ENCODE measurements at places on chromosomes 13 and 19.

GRCh38 chr13:99792079-99792921 lies 179.3 kb downstream of the ZIC5 start:
- no peak for DNase-seq

DNA sequence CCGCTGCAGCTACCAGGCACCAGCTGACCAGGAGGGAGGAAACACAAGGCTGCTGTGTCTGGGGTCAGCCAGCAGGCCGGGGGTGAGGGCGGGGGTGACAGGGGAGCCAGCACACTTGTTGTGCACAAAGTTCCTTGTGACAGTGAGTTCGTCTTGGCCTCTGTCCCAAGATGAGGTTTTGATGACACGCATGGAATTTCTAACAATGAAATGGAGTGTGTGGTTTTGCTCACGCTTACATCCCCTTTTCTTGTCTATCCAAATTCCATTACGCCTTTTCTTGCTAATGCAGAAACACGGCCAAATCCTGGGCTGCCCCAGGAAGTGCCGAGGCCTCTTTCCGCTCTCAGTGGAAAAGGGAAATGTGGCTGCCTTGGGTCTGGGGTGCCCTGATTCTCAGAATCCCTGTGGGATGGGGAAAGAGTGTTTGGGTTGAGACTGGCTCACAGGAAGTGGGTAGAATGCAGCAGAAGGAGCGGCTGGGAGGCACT lies 73.8 kb downstream of the GADD45B start:
- peak; percentile 79 for DNase-seq

GRCh38 chr13:84433024-84433423 lies 550.8 kb upstream of the SLITRK1 start:
- DNase-seq: peak; percentile 87

GRCh38 chr13:38752686-38753085 lies 65.8 kb downstream of the FREM2 start:
- DNase-seq: no peak

DNA sequence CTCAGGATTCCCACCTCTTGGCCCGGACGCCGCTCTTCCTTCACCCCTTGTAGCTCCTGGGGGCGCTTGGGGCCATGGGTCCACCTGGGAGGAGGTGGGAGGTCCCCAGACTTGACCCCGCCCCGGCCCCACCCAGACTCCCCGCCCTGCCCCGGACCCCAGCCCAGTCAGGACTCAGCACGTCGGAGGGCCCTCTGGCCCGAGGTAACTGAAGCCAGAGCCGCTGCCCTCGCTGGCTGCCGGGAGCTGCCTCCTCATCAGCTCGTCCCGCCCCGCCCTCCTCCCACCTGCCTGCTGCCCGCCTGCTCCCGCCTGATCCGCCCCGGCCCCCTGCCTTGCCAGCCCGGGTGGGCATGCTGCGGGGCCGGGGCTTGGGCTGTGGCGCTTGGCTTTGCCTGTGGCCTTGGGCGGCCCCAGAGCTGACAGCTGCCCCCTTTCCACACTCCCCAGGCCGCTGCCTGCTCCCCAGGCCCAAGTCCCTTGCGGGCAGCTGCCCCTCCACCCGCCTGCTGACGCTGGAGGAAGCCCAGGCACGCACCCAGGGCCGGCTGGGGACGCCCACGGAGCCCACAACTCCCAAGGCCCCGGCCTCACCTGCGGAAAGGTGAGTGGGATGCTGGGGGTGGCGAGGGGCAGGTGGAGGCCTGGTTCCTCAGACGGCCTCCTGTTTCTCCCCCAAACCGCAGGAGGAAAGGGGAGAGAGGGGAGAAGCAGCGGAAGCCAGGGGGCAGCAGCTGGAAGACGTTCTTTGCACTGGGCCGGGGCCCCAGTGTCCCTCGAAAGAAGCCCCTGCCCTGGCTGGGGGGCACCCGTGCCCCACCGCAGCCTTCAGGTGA lies 9.4 kb downstream of the ARHGAP33 start:
- DNase-seq: no peak

GRCh38 chr19:32675720-32676185 lies at the start of gene RGS9BP:
Gene RGS9BP (plus strand): TSS chr19:32675848. CDS start chr19:32676264, 416 bp downstream.
- peak; percentile 78 for DNase-seq

GRCh38 chr19:17318966-17319365 lies 9.6 kb downstream of the DDA1 start:
- no peak for DNase-seq

DNA sequence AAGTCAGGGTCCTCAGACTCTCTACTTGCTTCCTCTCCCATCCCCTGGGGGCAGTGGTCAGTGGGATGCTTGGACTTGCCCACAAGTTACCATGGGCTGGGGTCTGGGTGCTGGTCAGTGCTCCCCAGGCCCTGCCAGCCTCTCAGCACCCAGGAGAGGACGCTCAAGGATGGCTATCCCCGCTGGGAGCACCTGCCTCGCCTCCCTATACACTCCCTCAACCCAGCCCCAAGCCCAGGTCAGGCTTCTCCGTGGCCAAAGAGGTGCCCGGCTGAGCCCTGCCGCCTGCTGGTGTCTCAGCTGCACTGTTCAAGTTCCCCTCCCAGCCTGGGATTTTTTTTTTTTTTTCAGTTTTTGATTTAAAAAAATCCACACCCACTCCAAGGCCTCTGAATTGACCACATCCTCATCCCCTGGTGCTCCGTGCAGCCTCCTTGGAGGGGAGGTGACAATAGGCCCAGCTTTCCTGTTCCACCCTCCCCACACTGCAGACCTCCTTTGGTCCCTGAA lies 10.8 kb downstream of the F2RL3 start:
- DNase-seq: peak; percentile 57

DNA sequence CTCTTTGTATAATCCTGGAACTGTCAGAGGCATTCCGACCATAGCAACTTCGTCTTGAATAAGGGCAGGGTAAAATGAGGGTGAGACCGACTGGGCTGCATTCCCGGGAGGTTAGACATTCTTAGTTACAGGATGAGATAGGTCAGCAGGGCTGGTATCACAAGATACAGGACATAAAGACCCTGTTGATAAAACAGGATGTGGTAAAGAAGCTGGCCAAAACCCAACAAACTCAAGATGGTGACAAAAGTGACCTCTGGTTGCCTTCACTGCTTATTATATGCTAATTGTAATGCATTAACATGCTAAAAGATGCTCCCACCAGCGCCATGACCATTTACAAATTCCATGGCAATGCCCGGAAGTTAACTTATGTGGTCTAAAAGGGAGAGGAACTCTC lies 27.7 kb upstream of the MBNL2 start:
- peak; percentile 62 for DNase-seq

GRCh38 chr19:14142262-14143190 lies 6.1 kb upstream of the ASF1B start:
- DNase-seq: no peak

- DNase-seq: peak; percentile 72
Observed at GRCh38 chr19:49106648-49107135, 7.5 kb upstream of the LIN7B start.

DNA sequence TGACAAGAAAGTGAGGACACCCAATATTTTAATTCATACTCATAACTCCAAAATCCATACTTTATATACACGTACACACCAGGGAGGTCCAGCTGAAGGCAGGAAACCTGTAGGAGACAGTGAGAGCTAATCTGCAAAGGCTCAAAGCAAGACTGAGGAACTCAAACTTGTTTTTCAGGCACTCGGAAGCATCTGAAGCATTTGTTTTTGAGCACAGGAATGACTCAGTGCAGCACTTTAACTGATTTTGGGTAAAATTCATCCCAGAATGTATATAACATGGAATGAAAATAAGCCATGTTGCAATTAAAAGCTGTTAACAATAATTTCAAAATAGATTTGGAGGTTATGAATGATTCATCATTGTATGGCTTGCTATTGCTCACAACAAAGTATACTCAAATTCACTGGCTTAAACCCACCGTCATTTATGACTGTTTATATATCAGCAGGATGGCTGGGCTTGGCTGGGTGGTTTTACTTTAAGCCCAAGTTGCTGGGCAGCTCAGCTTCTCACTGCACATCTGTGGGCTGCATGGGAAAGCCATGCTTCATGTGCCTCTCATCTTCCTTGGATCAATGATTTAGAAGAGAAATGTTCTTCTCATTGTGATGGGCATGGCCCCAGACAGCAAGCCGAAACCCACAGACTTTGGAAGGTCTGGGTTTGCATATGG lies 177.0 kb downstream of the RFC3 start:
- DNase-seq: no peak

- DNase-seq: no peak
Observed at GRCh38 chr13:20776751-20777150, 3.0 kb upstream of the EEF1AKMT1 start.

- peak; percentile 69 for DNase-seq
Observed at GRCh38 chr19:43467730-43468129, 2.3 kb upstream of the LYPD3 start.

GRCh38 chr13:49967456-49967855 lies 29.4 kb upstream of the TRIM13 start:
- no peak for DNase-seq

- no peak for DNase-seq
Observed at GRCh38 chr13:67229481-67230403, at the start of gene PCDH9. Gene PCDH9 (minus strand): TSS chr13:67230336. CDS start chr13:67228440, 1,896 bp downstream.

- no peak for DNase-seq
Observed at GRCh38 chr19:58557221-58558065, 968 bp downstream of the UBE2M start.

DNA sequence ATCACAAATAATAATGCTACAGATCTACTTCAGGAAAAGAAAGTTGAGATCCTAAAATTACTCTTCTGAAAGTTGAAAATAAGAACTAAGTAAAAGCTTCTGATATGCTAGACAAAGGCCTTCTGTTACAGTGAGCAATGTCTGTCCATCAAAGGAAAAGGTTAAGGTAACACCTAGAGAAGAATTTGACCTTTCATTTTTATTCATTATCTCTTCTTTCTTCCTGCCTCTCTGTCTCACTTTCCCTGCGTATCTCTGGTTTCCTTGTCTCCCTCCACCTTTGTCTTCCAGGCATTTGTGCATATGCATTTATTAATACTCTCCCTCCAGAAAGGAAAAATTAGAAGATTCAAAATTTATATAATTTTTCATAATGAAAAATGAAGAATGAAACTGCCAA lies 49.0 kb downstream of the ZAR1L start:
- DNase-seq: no peak

- no peak for DNase-seq
Observed at GRCh38 chr13:95241321-95241720, 59.9 kb downstream of the ABCC4 start.

- peak; percentile 28 for DNase-seq
Observed at GRCh38 chr19:5369962-5370367, 29.4 kb upstream of the PTPRS start.

GRCh38 chr13:75393839-75394520 lies 88.0 kb downstream of the TBC1D4 start:
- peak; percentile 14 for DNase-seq

- no peak for DNase-seq
Observed at GRCh38 chr13:51193387-51193786, 28.8 kb upstream of the FAM124A start.

- DNase-seq: no peak
Observed at GRCh38 chr19:1947651-1948209, 6.8 kb downstream of the CSNK1G2 start.

- DNase-seq: no peak
Observed at GRCh38 chr19:947707-948539, 22.1 kb downstream of the ARID3A start.

GRCh38 chr19:5179256-5179655 lies 161.4 kb downstream of the PTPRS start:
- DNase-seq: no peak

- no peak for DNase-seq
Observed at GRCh38 chr19:4911314-4911713, 2.0 kb downstream of the UHRF1 start.

DNA sequence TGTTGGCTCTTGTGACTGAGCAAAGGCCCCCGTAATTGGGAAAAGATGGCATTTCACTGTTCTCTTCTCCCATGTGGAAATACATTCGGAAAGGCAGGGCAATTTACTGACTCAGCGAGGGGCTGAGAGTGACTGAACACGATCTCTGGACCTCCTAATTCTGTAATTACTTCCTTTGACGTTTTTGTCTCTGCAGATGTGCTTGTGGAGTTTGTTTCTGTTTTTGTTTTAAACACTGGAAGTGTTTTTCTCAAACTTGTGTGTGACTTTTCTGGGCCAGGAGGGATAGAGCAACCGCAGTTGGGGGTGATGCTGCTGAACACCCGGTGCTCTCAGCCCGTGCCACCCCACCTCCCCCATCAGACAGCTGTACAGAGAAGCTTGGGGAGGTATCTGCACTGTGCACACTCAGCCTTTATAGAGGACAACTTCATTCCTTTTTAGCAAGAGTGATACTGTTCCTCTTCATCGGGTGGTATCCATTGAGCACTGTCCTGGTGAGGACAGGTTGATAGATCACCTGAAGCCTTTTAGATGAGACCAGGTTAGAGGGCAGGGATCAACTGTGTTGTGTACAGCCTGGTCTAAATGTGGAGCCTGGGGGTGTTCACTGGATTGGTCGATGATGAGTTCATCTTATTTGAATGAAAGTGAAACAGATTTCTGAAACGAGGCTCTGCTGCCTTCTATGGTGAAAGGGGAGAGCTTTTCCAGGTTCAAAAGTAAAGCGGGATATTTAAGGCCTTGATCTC lies 117.4 kb downstream of the ESD start:
- peak; percentile 89 for DNase-seq

- DNase-seq: no peak
Observed at GRCh38 chr13:29529754-29530153, 65.7 kb downstream of the SLC7A1 start.

DNA sequence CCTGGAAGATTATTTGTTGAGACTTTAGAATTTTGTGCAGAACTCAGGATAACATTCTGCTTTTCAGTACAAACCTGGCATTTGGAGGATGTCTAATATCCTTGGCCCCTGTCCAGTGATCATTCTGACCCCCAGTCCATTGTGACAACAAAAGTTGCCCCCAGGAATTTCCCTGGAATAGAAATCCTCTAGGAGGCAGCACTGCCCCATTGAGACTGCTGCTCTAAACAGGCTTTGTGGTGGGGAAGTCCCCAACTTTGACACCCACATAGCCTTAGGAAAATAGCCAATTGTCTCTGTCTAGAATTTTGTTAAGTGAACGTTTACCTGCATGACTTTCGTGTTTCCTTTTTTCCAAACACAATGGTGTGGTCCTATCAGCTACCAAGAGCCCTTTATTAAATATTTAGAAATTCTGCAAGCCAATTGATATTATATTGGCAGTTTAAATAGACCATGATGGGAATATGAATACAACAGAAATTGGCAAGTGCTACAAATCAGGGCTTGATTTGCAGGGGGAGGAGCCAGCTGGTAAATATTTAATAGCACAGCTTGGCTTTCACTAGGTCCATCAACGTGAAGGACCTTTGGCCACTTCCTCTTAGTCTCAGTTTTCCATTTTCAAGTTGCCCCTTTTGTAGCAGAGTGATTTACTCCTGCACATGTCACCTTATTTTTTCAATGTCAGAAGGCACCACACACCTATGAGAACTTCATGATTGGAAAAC lies 451.7 kb downstream of the EFNB2 start:
- peak; percentile 76 for DNase-seq

GRCh38 chr19:38842439-38843174 lies 7.2 kb downstream of the HNRNPL start:
- DNase-seq: no peak

GRCh38 chr13:92727118-92727517 lies 499.5 kb upstream of the GPC6 start:
- DNase-seq: peak; percentile 9

Data from foreskin fibroblast (primary cell).